GM10248 (cell line): ENCODE measurements at places on chromosomes 6 and 20.

DNA sequence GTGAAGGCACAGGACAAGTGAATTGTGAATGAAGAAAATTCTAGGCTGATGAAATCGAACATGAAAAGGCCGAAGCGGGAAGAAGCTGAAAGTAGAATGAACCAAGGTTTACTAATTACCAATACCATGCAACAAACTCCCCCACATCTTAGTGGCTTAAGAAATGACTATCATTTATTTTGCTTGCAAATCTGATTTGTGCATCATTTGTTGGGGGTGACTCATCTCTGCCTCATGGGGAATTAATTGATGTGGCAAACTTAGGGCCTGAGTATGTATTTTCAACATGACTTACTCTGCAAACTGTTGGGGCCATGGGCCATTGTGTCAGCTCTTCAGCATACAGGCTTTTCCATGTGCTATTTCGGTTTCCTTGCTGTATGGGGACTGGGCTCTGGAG, 26.8 kb downstream of the PPP1R14C start:
- DNase-seq, result no peak

DNA sequence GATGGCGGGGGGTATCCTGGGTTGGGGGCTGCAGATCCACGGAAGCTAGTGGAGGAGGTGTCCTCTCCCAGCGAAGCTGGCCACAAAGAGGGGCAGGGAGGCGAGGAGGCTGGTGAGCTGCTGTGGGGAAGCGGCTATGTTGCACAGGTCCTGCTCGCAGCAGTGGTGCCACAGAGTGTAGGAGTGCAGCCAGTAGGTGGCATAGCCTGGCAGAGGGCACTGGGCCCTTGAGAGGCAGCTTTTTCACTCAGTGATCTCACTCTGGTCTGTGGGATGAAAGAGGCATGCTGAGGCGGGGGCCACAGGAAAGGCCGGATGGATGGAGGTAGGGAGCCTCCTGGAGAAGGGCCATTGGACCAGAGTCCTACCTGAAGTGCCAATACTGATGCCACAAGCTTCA, 2.9 kb upstream of the LY6G6D start:
- DNase-seq, result no peak

- no peak for DNase-seq
These were observed 194.5 kb upstream of the CDYL start for GRCh38 chr6:4581468-4582385.

- no peak for DNase-seq
These were observed 4.1 kb upstream of the NOL4L start for GRCh38 chr20:32589256-32589655.

DNA sequence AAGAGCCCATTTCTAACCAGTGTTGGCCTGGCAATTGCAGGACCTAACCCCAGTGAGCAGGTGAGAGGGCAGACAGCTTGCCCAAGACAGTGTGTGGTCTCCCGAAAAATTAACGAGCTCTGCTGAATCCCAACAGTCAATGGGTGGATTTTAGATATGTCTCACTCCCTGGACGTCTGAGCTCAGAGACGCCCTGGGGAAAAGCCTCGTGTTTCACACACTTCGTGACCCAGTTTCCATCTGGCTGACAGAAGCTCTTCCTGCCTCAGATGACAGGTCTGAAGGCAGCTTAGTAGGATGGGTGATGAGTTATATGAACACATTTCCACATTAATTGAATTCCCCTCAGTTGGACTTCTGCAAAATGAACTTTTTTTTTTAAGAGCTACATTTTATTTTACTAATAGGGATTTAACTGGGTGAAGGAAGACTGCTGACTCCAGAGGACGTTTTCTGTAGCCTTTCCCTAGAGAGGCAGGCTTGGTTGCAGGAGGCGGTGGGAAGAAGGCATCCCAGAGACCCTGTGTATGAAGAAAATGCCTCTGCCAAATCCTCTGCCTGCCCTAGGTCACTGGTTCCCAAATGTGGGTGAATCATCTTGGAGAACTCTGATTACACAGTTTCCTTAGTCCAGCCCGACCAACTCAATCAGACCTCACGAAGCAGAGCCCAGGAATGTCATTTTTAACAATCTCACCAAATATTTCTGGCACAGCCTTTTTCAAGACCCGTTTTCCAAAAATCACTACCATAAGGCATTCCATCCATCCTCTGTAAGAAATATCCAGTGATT, 71.7 kb upstream of the LY86 start:
- DNase-seq, result no peak

DNA sequence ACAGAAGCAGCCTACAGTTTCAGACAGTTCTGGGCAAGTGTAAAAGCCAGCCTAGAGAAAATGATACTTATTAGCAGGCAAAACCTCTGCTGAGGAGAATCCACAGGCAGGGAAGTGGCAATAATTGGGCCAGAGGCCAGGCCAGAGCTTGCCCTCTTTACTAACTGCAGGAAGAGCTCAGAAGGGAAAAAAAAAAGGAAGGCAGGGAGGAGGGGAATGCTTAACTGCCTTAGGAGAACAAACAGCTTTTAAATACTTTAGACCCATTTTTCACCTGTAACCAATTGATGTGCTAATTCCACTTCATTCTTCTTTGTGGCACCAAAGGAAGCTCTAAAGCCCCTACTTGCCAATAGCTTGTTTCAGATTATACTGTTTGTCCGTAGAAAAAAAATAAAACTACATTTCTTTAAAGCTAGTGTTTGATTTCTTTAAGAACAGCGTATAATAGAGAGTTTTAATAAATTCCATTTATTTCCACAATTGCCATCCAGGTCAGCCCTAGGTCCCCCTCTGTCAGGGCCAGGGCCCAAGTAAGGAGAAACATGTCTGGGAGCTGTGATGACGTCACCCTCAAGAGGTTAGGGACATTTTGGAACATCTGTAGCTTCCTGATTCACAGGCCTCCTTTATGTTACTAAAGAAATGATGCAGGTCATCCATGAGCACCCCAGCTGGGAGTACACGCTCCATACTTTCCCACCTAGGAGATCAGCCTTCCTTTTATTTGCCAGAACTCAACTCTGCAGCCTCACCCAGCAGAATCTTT, 384.3 kb downstream of the CDC5L start:
- DNase-seq, result no peak

- no peak for DNase-seq
These were observed 35.9 kb downstream of the ENPP1 start for GRCh38 chr6:131843768-131844167.

DNA sequence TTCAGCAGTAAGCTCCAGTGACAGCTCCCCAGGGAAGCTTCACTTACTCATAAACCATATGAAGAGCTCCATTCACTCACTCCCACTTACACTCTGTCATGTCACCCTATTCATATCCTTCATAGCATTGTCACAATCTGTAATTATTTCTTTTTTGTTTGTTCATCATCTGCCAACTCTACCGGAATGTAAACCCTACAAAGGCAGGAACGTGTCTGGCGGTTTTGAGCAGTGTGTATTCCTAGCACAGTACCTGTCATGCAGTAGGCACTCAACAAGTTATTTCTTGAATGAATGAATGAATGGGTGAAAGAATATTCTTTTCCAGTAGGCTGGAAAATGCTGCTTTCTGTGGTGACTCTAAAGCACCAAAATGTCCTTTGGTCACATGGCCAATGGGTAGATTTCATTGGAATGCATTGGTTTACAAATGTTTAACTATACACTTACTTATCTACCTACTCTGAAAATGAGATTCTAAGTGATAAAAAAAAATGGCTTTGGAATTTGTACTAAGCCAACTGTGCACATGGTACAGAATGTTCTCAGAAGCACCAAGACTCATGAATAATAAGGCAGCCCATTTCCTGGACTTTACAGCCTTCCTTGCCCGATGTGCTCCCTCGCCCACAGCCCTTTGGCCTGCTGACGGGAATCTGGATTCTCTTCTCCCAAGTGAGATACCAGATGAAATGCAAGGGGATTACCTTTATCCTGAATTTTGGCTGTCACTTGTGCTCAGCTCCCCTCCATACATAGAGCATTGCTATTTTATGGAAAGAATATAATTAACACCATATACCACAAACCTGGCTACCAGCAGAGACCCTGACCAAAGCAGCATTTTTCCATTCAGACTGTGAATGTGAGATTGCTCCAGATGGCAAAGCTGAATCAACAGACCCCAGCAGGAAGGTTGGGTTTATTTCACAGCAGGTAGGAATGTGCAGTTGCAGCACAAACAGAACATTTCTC, 273.3 kb downstream of the ALDH8A1 start:
- no peak for DNase-seq

DNA sequence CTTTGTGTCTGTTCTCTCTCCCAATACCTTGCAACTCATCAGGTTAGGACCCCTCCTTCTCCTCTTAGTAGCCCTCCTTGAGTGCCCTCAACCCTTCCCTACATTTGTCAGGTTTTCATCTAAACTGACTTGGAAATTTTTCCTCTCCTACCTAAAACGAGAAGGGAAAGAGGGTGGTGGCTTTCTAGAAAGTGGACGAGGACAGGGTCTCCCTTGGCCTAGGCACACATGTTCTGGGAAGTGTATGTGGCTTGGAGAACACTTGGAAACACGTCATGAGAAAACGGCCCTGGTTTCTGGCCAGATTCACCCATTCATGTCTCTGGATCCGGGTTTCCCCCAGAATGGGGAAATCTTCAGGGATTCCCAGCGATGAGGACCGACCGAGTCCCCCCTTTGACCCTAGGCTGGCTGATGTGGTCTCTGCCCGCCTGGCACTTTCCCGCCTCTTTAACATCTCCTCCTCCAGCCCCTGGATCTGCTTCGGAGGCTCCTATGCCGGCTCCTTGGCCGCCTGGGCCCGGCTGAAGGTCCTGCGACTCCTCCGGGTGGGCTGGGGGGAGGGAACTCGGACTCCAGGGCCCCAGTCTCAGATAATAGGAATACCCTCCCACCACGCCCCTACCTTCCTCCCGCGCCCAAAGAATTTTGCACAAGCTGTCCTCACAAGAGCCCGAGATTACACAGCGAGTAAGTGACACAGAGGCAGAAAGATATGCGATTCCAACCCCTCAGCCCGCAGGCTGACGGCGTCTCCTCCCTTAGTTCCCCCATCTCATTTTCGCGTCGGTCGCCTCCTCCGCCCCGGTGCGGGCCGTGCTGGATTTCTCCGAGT, 3.0 kb downstream of the PRSS16 start:
- no peak for DNase-seq

GRCh38 chr6:134247231-134247833, 70.6 kb downstream of the SGK1 start:
- peak; percentile 63 for DNase-seq

GRCh38 chr6:9999796-10000195, 415.1 kb downstream of the TFAP2A start:
- no peak for DNase-seq

GRCh38 chr6:1311400-1312202, at the start of gene FOXQ1:
TSS of gene FOXQ1 (plus strand) at chr6:1312098. CDS start at chr6:1312705, 607 bp downstream.
- no peak for DNase-seq

DNA sequence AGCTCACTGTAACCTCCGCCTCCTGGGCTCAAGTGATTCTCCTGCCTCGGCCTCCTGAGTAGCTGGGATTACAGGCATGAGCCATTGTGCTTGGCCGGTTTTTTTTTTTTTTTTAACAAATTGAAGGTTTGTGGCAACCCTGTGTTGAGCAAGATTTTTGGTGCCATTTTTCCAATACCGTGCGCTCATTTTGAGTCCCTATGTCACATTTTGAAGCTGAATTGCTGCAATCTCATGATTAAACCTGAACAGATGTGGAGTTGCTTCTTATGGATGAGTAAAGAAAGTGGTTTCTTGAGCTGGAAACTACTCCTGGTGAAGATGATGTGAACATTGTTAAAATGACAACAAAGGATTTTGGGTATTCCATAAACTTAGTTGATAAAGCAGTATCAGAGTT, 16.6 kb downstream of the SASH1 start:
- DNase-seq, result no peak

- DNase-seq, result peak; percentile 43
These were observed 11.3 kb downstream of the SIRPA start for GRCh38 chr20:1906361-1907051.

DNA sequence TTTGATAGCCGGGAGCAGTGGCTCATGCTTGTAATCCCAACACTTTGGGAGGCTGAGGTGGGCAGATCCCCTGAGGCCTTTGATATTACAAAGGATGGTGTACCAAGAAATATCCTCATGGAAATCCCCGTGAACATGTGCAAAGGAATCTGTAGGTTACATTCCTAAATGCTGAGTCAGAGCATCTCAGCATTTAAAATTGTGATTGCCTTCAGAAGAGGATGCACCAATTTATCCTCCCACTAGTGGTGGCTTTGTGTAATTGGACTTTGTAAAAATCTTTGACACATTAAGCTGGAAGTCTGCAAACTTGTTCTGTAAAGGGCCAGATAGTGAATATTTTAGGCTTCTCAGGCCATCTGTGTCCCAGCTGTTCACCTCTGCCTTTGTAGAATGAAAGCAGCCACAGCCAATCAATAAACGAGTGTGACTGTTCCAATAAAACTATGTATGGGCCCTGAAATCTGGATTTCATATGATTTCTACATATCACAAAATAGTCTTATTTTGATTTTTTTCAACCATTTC, 11.8 kb downstream of the TMEM14B start:
- DNase-seq, result peak; percentile 28

DNA sequence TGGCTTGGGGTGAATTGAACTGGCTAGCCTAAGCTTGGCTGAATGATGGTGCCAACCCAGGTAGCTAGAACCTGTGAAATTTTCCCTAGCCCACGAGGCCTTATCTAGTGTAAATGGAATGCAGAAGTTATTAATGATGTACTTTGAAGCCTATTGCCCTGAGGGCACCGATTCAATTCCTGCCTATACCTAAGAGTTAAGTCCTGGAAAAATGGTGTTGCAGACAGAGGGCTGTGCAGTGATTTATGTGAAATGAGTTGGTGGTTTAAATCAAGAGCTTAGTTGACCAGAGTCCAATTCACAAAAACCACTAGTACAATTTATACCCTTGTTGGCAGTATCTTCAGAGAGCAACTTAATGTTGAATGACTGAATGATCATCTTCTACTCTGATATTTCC, 373.8 kb upstream of the JAG1 start:
- no peak for DNase-seq

DNA sequence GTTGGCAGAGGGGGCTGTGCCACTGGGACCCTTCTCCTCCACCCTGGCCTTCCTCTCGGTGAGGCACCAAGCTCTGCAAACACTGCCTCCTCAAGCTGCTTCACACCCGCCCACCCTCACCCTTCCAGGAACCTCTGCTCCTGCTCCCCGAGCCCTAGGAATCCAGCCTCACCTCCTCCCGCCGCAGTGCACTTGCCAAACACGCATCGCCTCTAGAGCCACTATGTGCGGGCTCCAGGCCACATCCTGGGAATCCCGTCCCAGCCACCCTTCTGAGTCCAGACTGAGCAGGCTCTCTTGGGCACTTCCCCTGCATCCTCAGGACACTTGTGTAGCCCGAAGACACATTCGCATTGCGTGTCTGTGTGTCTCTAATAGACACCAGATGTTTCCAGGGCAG, 18.5 kb downstream of the PSMG4 start:
- no peak for DNase-seq

DNA sequence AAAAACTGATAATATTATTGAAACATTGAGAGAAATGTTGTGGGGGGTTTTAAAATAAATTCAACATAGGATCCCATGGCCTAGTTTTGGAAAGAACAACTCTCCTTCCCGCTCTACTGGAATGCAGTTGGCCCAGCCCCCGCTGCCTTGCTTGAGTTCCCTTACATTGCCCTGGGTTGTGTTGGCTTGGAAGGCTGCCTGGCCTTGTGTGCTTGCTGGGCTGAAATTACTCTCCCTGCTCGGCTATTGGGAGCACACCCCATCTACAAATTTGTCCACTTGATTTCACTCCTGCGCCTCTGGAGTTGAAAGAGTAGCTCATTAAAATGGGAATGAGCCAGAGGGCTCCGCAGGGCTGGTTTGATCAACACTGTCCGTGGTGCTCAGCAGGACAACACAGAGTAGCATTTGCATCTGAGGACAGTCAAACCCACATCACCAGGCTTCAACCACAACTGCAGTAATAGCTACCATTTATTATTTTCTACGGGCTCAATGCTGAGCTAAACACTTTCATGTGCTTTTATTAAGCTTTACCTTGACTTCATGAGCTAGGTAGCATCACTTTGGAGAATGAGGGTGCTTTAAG, 35.2 kb downstream of the DOK5 start:
- no peak for DNase-seq
